ENCODE measurements at places on chromosomes 2 and 18.

DNA sequence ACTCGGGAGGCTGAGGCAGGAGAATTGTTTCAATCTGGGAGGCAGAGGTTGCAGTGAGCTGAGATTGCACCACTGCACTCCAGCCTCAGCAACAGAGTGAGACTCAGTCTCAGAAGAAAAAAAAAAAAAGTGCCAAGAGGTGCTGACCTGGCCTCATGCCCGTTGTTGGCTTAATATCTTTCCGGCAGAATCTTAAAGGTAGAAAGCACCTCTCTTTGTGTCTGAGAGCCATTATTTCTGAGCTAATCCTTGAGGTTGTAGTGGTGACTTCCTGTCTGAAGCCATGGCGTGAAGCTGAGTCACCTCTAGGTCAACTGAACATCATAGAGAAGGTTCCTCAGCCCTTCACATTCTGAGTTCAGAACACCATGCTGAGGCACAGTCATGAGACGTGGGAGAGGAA lies 60.4 kb downstream of the WDSUB1 start:
- peak; percentile 43 for DNase-seq

DNA sequence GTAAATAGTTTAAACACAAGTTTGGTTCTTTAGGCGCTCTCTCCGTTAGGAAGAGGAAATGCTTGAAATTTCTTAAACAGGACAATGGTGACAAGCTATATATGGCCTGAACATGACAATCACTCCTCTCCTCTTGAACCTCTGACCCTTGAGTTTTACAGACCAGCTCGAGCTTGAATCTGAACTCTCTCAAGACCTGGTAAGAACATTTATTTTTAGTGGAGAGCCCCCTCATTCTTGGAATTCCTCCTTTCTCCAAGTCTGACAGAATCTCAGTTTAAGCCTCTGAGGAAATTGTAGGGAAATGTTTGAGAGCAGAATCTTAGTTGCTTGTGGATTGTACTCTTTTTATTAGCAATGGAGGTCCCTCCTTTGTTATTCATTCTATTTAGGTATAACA lies 1293.6 kb upstream of the ZEB2 start:
- no peak for DNase-seq

DNA sequence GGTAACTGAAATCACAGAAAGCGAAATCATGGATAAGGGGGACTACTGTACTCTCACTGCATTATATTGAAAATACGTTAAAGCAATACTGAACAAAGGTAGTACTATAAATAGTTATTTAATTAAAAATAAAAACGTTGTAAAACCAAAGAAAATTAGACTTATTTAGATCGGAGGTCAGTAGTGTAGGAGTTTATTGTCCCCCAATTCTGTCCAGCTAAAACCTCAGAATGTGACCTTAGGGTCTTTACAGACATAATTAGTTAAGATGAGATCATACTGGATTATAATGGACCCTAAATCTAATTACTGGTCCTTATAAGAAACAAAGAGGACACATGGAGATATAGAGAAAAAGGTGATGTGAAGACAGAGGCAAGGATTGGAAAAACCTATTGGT lies 95.3 kb downstream of the PHLPP1 start:
- DNase-seq: no peak

DNA sequence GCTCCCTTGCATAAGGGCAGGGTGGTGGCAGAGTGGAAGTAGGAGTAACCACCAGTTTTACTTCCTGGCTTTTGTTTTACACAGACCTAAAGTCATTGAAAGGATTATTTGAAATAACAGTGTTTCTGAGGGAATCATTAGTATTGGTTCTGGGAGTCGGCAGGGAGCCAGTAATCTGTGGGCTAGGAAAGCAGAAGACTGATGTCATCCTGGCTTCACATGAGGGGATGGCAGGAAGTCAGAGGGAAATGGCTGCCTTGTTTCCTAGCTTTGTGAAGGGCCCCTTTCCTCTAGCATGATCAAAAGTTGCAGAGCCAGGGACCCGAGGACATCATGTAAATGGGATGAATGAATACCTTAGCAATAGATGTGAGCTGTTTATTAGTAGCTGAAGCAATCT lies 792.6 kb downstream of the CPS1 start:
- no peak for DNase-seq

DNA sequence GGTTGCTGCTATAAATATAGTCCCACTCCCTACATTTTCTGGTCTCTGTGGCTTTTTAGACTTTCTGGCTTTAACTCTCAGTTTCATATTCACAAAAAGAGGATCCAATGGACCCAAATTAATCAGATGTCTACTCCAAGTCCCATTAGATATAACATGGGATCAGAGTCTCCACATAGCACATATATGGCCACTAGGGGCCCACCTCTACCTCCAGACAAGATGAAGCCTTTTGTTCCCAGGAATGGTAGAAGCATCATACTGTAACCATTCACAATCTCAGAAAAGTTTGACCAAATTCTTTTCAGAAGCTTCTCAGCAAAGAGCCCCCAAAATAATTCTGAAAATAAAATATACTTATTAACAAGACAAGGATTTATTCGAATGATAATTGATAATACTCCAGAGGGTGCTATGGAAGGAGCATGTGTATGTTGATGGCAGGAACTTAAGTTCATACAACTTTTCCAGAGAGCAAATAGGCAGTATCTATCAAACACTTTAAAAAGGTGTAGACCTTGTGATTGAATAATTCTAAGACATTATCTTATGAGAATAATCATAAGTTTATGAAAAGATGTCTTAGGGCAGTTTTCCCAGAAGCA lies 382.3 kb upstream of the CRIM1 start:
- DNase-seq: peak; percentile 39

DNA sequence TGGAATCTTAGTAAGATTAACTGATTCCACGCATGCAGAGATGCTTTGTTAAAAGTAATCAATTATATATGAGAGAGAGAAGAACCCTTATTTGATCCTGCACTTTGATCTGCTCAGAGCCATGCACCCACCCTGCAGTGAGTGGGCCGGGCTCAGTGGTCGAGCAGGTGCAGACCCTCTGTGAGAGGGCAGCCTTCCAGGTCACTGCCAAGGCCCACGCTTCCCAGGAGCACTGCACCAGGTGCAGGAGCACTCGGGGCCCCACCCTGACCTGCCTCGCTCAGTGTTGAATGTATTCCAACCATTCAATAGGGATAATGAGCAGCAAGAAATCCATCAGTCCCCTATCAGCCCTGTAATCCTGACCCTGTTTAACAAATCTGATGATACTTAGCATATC lies 126.9 kb downstream of the TMEM200C start:
- no peak for DNase-seq

GRCh38 chr18:72468021-72468710 lies 76.0 kb downstream of the CBLN2 start:
- DNase-seq: no peak

GRCh38 chr2:611519-611918 lies 65.7 kb downstream of the TMEM18 start:
- no peak for DNase-seq

- no peak for DNase-seq
Observed at GRCh38 chr2:110126906-110127305, 11.3 kb upstream of the MALL start.

DNA sequence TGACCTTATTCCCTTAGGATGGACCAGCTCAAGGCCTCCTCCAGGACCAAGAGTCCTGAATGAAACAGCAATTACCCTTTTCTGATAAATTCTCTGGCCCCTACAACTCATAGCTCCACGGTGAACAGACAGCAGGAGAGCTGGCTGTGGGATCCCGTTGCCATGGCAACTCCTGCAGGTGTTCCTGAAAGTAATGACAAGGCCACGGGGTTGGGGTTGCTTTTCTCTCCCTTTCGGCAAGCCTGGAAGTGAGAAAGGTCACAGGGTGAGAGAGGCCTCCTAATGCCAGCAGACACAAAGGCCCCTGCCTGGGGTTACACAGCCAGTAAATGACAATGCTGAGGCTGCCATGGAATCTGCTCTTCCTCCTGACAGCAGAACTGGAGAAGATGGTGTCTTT lies 403.0 kb downstream of the NBAS start:
- no peak for DNase-seq

- no peak for DNase-seq
Observed at GRCh38 chr18:48336332-48336731, 72.9 kb downstream of the ZBTB7C start.

GRCh38 chr2:178602901-178603300 lies 122.6 kb downstream of the PLEKHA3 start:
- no peak for DNase-seq

GRCh38 chr2:99545604-99546003 lies 55.8 kb upstream of the REV1 start:
- DNase-seq: no peak

DNA sequence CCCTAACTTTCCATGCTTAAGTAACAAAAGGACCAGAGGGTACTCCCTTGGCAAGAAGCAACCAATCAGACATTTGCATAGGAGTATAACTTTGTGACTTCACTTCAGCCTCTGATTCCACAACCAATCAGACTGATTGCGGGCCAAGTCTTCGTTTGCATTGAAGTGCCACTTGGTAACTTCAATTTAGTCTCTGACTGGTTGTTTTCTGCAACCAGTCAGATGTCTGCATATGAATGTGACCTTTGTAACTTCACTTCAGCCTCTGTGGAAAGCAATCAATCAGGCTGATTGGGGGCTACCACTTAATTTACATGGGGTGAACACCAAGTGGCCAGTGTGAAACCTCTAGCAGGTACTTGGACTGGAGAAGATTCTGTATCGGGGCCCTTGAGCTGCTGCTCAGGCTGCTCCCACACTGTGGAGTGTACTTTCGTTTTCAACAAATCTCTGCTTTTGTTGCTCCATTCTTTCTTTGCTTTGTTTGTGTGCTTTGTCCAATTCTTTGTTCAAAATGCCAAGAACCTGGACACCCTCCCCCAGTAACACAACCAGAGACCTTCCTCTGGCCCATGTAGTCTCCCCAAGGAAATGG lies 241.5 kb downstream of the ACKR3 start:
- DNase-seq: no peak

GRCh38 chr18:22110461-22110924 lies 58.9 kb upstream of the GATA6 start:
- no peak for DNase-seq

DNA sequence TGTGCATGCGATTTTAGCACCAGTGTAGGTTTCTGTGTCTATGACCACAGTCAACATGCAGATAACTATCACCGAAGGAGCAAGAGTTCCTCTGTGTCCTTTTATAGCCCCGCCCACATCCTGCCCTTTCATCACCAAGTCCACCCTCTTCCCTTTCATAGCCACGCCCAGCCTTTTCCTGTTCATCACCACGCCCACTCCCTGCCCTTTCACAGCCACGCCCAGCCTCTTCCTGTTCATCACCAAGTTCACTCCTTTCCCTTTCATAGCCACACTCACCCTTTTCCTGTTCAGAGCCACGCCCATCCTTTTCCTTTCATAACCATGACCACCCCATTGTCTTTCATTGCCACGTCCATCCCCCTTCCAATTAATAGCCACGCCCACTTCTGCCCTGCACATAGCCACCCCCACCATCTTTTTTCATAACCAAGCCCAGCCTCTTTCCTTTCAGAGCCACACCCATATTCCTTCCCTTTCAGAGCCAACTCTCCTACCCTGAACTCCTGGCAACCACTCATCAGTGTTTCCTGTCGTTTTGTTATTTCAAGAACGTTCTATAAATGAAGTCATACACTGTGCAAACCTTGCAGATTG lies 273.9 kb downstream of the MYT1L start:
- peak; percentile 90 for DNase-seq

DNA sequence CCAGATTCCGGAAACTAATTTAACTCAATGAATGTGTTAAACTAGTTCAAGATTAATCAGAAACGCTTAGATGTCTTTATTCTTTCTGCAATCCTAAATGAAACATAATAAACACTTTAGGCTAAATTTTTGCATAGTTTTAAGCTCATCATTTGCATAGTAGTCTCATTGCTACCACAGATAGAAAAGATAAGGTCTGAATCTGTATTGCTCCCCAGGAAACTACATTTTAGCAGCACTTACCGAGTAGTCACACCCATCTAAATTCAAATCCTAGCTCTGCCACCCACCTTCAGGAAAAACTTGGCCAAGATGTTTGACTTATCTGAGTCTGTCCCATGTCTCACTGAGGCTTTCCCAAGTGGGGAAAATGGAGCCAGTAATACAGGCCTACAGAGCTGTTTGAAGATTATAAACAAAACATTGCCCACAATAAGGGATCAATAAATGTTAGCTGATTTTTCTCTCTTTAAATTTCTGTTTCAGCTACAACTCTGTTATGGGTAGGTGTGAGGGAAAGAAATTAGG lies 87.0 kb downstream of the GALNT3 start:
- DNase-seq: no peak

GRCh38 chr18:35861367-35862118 lies 110.9 kb upstream of the RMP24 start:
- DNase-seq: no peak

DNA sequence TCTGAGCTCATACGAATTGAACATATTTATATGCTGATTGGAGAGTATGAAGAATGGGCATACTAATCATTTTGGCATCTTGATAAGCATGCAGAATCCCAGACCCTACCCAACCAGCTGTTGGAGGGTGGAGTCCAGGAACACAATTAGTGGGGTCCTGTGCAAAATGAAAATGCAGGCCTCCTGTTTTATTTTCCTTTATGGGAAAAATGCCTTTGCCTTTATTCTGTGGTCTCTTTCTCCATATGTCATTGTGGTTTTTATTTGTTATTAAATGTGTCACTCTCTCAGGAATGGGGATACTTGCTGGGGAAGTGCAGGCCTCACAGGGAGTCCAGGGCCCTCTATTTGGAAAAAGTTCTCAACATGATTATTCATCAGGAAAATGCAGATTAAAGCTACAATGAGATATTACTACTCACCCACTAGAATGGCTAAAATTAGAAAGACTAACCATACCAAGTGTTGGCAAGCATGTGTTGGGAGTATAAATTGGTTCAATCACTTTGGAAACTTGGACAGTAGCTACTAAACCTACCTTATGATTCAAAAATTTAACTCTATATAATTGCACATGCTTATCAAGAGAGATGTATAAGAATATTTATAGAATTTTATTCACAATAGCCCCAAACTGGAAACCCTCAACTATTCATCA lies 223.1 kb upstream of the FBXO11 start:
- no peak for DNase-seq

GRCh38 chr2:219106251-219106650 lies 45.5 kb upstream of the IHH start:
- DNase-seq: no peak

GRCh38 chr2:172366596-172367150 lies 60.7 kb upstream of the ITGA6 start:
- DNase-seq: no peak

GRCh38 chr2:240619506-240620148 lies 5.7 kb upstream of the GPR35 start:
- DNase-seq: no peak

DNA sequence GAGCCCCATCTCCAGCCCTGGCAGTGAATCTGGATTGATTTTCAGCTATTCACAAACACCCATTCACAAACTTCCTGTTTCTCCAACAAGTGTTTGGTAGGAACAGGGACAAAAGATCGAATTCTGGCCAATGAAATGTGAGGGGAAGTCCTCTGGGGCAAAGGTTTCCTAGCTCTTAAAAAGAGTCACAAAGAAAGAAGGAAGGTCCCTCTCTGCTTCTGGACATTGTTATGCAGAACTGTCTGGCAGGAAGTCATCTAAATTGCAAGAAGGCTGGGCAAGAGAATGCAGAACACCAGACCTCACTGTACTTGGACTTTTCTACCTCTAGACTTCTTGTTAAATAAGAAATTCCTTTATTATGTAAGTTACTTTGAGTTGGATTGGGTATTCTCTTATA lies 137.3 kb downstream of the CCDC148 start:
- DNase-seq: peak; percentile 5

- no peak for DNase-seq
Observed at GRCh38 chr2:16682431-16683118, 16.9 kb upstream of the CYRIA start.

GRCh38 chr2:47269316-47270232 lies 114.5 kb upstream of the STPG4 start:
- DNase-seq: no peak
